ENCODE measurements at places on chromosomes 3 and 15.
A peak's percentile ranks its signal among the peaks of the same experiment; 100 is the strongest.

GRCh38 chr3:177946936-177947335 is 589.3 kb upstream of the KCNMB2 start:
- DNase-seq = no peak

GRCh38 chr15:51936105-51936478 is 35.5 kb downstream of the LEO1 start:
- DNase-seq = no peak

GRCh38 chr15:68384451-68385239 is 47.3 kb downstream of the ITGA11 start:
- DNase-seq = no peak

- DNase-seq = peak; percentile 35
Measured at GRCh38 chr3:73549051-73549600, 75.6 kb downstream of the PDZRN3 start.

- no peak for DNase-seq
Measured at GRCh38 chr3:23806534-23807423, 1.0 kb downstream of the UBE2E1 start.

GRCh38 chr3:155196131-155197021 is 97.1 kb downstream of the STRIT1 start:
- DNase-seq = no peak

DNA sequence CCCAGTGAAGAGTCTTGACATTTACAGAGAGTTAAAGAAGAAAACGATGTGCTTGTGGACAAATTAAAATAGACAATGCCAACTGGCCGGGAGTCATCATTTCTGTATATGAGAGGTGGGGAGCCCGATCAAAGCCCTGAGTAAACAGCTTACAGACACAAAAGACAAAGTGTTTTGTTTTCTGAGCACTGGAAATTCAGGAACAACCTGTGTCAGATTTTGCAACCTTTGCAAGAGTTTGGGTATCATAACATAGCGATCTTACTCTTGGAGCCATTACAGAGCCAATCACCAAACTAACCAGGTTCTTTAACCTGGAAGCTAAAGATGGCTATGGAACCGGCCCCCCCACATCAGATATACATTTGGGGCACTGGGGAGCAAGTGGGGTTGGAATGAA is 101.9 kb upstream of the LRIG1 start:
- no peak for DNase-seq

DNA sequence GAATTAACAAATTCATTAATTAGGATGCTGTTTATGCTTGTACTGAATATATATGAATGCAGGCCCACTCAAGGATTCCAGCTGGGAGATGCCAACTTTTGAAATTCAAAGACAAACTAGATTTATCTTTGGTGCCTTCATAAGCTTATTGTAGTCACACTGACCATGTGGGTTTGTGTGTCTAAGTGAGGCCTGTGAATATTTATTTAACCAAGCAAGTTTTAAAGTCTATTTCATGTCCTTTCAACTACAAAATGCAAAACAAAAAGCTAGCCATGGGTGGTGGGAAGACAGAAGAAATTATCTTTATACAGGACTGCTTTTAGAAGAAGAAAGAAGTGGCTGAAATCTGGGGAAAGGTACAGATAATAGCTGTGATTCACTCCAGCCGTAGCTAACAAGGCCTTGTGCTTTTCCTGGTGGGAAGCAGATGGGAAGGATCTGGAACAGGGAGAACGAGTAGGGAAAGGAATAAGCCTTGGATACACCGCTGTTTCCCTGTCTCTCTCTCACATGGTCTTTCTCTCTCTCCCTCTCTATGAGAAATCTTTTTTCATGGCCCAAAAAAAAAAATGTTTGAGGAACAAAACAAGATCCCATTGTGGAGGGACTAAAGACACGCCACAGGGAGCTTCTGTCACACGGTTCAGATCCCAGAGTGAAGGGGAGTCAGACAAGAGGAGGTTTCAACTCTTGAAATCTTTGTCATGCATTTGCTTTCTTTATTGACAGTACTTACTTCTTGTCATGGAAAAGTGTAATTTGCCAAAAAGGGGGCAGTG is 225.5 kb downstream of the RORA start:
- DNase-seq = no peak

DNA sequence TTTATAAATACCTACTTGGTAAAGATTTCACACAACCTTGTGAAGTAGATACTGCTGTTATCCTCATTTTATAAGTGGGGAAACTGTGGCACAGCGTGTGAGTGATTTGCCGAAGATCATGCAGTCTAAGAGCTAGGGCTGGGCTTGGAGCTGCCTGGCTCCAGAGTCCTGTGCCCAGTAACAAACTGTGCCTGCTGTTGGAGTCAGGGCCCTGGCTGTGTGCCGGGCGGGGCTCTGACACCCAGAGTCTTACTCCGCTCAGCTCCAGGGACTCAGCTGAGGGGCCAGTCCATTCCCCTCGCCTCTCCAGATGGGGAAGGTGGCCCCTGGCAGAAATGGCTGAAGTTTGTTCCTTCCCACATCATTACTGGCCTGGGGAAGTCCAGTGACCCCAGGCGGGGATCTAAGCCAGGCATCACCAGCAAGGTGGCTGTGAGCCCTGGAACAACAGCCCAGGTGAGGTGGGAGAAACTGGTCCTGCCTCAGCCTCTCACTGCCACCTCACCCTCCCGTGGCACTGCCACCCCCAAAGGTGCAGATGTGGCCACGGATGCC is 17.3 kb upstream of the PLXNA1 start:
- DNase-seq = no peak

GRCh38 chr3:180116203-180116602 is 79.5 kb upstream of the PEX5L start:
- DNase-seq = no peak

- DNase-seq = no peak
Measured at GRCh38 chr15:44427756-44428724, 611 bp downstream of the CTDSPL2 start.

- DNase-seq = no peak
Measured at GRCh38 chr3:194245474-194245873, 105.7 kb downstream of the CPN2 start.

DNA sequence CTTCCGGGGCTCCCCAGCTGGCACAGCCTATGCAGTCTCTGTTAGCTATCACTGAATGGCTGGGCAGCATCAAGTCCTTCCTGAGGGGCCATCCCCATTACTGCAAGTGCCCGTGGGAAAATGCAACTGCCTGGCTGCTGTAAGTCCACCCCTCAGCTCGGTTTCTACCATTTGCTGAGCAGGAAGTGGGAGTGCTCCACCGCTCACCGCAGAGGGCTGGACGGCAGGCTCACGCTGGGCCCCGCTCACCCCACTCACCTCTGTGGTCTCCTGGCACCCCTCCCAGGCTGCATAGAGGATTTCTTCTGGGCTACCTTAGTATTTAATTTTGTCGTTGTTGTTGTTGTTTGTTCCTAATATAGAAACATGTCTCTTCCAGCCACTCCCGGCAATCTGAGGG is 270.2 kb downstream of the PLCL2 start:
- no peak for DNase-seq

GRCh38 chr3:173221010-173221409 is 80.0 kb upstream of the SPATA16 start:
- no peak for DNase-seq

- no peak for DNase-seq
Measured at GRCh38 chr15:25847051-25847450, 16.1 kb downstream of the ATP10A start.

- no peak for DNase-seq
Measured at GRCh38 chr15:98950248-98950647, 57.3 kb downstream of the PGPEP1L start.

GRCh38 chr3:30733209-30733608 is 126.8 kb downstream of the TGFBR2 start:
- DNase-seq = no peak
